ENCODE measurements at places on chromosomes 1 and 21.

DNA sequence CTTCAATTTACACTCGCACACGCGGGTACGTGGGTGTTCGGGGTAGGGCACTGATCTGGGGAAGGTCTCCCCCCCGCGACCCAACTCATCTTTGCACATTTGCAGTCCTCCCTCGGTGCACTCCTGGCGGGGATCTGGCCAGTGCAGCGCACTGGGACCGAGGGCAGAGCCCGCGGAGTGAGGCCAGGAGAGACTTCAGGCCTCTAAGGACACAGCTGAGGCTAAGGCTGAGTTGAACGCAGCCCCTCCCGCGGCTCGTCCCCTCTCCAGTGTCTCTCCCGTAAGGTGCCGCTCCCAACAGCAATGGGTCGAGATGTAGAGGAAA is 936 bp upstream of the NCAM2 start:
- no peak for DNase-seq

DNA sequence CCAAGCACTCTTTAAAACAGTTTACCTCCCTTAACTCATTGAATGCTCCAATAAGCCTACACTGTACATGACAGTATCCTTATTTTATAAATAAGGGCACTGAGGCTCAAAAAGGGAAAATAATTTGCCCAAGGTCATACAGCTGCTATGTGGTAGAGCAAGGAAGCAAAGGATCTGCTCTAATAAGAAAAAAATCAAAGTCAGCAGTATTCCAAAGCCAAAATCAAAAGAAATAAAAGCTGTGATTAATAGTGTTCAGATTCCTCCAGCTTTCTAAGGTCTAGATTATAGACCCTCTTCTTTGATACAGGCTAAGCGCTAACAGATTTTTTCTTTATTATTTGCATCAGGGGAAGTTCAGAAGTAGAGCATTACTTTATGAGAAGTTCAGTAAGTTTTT is 39.3 kb downstream of the IL12RB2 start:
- DNase-seq, result no peak

- no peak for DNase-seq
These were observed 88.3 kb upstream of the IPO9 start for GRCh38 chr1:201740670-201741111.

GRCh38 chr1:48026275-48026674 is 29.1 kb upstream of the TRABD2B start:
- DNase-seq, result no peak

DNA sequence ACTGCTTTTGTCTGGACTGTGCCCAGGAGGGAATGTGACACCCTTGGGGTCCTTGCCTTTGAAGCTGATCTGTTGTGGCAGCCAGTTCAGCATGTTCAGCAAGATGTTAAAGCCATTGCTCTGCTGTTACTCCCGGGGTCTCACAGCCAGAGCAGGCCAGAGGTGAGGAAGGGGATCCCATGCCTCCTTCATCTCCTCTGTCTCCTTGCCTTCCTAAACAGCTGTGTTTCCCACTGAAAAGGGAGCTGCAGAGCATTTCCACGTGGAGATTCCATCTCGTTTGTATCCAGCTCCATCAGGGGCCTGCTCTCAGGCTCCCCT is 135.8 kb upstream of the COL6A1 start:
- DNase-seq, result no peak

DNA sequence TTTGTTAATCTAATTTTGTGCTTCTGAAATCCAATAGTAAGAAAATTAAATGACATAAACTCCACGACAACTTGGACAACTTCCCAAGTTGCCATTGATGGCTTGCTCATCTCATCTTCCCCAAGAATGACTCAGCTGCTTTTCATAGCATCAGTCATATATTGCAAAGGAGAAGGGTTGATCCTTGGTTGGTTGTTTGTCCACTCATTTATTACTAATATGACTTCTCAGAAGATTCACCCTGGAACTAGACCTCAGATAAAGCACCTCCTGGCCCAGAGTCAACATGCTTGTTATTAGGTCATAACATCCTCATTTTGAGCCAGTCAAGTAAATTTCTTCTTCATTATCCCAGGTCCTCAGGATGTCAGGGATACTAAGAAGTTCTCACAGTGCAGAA is 2.3 kb upstream of the LCE3D start:
- no peak for DNase-seq

DNA sequence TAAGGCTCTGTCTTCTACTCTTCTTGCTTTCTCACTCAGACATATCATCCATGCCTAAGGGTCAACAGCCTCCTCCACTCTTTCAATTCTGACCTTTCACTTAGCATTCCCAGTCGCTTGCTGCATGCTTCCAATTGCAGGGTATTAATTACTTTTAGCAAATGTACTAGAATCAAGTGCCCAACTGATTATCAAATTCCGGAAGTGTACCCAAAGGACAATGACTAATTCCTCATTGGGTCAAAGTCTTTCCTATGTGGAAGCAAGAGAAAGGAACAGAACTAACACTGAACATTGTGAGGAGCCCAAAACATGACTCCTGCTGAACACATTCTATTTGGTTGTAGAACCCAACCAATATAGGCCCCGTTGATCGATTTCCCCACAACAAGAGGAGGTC is 101.8 kb downstream of the APP start:
- DNase-seq, result no peak

DNA sequence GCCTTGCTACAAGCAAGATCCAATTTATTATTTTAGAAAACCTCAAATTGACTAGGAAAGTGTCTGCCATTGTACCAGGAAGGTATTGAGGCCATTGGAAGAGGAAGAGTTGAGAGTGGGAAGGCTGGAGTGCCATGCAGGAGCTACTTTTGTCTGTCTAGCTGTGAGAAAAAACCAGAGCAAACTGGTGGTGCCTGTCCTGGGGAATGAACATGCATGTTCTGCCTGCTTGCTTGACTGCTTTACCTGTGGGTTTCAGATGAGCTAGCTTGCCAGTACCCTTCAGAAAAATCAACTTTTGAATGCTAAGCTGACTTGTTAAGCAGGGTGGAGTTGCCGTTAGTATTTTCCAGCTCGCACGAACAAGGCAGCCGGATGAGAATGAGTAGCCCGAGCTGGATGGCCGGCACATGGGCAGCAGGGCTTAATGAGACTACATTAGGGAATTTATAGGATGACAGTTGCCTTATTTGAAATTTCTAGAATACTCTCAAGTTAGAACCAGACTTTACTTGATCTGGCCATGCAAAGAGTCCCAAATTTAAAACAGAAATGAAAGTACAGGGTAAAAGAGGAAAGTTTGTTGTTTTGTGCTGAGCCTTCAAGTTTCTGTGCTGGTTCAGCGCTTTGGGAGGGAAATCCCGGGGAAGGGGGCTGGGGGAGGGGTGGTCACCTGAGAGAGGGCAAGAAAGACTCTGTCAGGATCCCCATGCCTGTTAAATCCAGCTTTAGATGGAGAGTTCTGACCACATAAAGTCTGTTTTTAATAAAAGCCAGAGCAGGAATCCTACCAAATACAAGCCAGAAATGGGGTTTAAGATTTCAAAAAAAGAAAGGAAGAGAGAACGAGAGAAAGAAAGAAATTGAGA is 29.6 kb upstream of the C1orf105 start:
- no peak for DNase-seq

DNA sequence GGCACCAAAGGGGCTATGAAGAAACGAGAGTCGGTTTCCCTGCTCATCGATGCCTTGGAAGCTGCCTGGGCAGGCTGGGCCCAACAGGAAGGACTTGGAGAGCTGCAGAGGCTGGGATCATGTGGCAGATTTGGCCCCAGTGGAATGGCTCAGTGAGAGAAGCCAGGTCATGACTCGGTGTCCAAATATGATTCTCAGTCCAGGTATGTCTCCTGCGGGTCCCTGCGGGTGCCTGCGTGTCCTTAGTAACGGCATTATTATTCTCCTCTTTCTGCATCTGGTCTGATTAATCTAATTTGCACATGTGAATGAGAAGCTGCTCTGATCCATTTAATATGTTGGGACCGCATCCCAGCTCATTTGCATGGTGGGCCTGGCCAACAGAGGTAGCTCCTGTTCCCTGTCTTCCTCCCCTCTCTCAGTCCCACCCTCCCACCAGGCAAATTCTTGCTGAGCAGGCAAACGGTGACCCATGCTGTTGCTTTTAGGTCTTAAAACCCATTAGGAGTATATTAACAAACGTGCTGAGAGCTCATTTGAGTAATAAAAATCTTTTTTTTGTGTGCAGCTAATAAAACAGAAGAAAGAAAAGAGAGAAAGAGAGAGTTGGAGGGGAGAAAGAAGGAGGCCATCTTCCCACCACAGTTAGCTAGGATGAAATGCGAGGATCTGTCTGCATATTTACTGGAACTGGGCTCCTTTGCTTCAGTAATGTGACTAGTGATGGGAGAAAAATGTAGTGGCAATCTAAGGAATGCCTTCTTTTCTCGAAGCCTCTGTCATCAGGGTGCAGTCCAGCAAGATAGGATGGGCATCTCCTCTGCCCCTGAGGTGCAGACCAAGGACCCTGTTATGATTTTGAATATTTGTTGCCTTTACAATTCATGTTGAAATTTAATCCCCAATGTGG is 133.5 kb downstream of the HMGB4 start:
- DNase-seq, result no peak

GRCh38 chr1:160499631-160500030 is 23.4 kb downstream of the SLAMF6 start:
- no peak for DNase-seq

DNA sequence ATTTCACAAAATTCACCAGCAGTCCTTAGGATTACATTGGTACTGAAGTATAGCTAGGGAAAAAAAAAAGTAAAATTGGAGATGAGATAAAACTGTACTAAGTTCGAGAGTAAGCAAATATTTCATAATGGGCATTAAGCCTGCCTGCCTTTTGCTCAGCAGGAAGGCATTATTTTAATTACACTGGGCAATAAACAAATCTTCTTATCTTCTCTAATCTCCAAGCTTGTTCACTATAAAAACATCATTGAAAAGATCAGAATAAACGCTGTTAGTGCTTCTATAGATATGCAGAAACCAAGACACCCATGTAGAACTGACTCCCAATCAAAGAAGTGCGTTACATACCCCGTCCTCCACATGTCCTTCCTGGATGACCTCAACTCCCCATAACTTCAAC is 174.2 kb upstream of the CHODL start:
- no peak for DNase-seq

GRCh38 chr1:177783051-177783450 is 186.8 kb downstream of the SEC16B start:
- DNase-seq, result no peak

DNA sequence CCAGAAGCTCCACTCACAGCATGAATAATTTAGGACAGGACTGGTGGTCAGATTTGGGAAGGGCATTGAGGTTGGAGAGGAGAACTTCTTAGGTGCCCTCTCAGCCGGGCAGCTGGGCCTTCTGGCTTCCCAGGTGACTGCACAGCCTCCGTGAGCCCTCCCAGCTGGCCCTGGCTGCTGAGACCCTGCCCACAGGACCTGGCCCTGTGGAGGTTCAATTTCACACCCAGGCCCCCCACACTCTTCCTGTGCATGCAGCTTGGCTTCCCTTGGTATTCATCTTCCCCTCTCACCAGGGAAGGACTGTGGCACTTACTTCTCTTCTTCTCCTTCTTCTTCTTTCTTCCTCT is 50.6 kb downstream of the NDUFS5 start:
- no peak for DNase-seq

- DNase-seq, result no peak
These were observed 183.3 kb downstream of the PTGER3 start for GRCh38 chr1:70864302-70864701.

DNA sequence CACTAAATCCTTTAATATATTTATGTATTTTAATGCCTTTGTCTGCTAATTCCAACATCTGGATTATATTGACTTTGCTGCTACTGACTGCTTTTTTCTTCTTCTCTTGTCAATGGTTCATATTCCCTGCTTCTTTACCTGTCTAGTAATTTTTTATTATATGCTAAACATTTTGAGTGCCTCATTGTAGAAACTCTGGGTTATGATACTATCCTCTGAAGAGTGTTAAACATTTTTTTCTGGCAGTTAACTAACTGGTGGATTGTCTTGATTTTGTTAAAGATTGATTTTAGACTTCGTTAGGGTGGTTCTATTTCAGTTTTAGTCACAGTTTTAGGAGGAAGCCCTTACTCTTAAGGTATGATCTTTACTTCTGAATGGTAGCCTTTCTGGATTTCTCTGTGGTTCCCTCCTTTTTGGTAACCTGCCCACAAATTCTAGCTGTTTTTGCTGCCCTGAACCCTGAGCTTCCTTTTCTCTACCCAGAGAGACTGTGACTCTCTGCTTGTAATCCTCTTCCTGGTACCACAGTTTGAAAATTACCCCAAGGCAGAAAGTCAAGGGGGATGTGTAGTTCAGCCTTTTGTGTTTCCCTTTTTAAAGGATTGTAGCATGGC is 81.9 kb downstream of the DHRS3 start:
- DNase-seq, result no peak

DNA sequence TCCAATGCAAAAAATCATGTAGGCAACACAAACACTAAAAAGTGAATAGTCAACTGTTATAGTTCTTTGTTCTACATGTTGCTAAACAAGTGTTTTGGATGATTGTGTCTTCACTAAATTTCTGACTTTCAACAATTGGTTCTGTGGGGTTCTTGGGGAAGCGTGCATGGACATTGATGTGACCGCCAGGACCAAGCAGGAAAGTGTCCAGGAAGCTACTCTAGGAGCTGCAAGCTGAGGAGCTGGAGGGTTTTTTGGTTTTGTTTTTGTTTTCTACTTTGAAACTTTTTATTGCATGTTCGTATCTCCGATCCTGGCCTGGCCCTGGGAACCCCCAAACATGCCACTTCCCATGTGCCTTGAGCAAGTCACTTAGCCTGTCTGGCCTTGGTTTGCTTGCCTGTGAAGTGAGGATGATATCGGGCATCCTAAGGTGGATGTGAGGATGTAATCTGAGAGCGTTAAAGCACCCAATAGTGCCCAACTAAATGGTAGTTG is 8.0 kb downstream of the TMPRSS3 start:
- no peak for DNase-seq
